ENCODE measurements at places on chromosomes 5 and 9.

DNA sequence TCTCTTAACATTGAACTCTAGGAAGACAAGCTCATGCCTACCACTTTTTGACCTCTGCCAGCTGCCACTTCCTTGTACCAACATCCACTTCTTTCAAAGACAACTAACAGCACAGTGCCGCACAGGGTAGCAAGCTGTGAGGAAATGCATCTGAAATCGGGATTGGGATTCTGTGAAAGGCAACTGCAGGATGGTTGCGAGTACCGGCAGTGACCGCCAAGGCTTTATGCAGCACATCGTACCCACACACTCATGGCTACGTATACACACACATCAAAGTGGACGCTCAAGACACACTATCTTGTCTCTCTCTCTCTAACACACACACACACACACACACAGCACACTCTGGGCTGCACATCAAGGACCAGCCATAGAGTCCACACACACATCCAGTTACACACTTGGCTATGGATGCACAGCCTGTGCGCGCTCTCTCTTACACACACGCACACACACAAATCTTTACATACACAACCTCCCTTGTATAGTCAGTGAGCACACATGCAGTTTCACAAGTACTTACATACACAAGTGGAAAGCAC lies 964 bp downstream of the HTR4 start:
- no peak for DNase-seq

GRCh38 chr9:127129718-127130085 lies 7.3 kb upstream of the ANGPTL2 start:
- no peak for DNase-seq

GRCh38 chr5:6468104-6468503 lies 19.4 kb downstream of the UBE2QL1 start:
- DNase-seq, result no peak

GRCh38 chr5:178368274-178368673 lies 135.7 kb upstream of the PHYKPL start:
- no peak for DNase-seq

DNA sequence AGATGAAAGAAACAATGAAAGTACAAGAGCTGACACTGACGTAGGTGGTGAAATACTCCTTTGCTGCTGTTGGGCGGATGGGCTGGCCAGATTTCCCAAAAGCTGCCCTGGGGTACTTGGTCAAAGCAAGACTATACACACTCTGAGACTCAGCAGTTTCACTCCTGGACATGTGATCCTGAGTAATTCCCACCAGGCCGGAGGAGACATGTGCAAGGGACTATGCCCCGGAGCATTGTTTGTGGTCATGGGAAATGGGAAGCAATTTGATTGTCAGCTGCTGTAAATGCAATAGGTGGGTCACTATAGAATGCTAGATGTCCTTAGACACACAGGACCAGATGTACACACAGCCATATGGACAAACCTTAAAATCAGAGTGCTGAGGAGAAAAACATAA lies 116.1 kb downstream of the DCP2 start:
- DNase-seq, result no peak

- DNase-seq, result no peak
Observed at GRCh38 chr5:150931368-150931965, 26.7 kb upstream of the ZNF300 start.

DNA sequence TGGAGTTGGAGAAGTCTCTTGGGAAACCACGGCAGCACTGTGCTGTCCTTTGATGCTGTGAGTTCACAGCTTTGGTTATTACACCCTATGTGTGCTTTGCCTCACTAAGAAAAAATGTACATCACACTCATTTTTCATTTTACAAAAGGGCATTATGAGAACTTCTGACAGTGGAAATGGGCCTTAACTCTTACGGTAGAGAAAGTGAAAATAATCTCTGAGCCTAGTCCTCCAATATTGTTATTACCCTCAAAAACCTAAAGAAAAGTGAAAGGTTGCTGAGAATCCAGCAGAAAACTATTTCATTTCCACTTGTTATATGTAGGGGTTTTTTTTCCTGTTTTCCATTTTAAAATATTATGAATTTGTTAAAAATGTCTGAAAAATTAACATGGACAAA lies 8.2 kb upstream of the OR13D1 start:
- DNase-seq, result no peak

GRCh38 chr5:133433641-133434040 lies 178.7 kb downstream of the FSTL4 start:
- DNase-seq, result no peak

GRCh38 chr9:3548648-3549047 lies 22.8 kb upstream of the RFX3 start:
- no peak for DNase-seq

- DNase-seq, result no peak
Observed at GRCh38 chr5:79075646-79076426, 6.3 kb downstream of the BHMT2 start.

DNA sequence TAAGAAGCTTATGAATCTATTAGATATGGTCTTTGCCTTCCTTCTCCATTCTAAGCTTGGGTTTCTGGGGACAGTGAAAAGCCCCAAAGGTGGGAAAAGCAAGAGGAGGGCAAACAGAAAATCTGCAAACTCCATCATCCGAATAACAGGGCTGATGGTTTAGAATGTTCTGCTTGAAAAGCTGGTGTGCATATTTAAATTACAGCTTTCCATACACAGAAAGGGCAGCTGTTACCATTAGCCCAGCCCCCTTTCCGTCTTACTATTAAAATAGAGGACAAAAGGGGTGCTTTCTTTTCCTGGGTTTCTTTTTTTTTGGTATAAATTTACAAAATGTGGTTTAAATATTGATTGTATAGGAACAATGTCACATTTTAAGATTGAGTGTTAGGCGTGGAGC lies 22.0 kb downstream of the INSYN2B start:
- DNase-seq, result no peak

- no peak for DNase-seq
Observed at GRCh38 chr5:169521366-169521983, 62.1 kb upstream of the SPDL1 start.

GRCh38 chr5:35821513-35821912 lies 35.2 kb upstream of the IL7R start:
- DNase-seq, result peak; percentile 66

GRCh38 chr5:111472096-111472495 lies 40.2 kb downstream of the STARD4 start:
- no peak for DNase-seq

DNA sequence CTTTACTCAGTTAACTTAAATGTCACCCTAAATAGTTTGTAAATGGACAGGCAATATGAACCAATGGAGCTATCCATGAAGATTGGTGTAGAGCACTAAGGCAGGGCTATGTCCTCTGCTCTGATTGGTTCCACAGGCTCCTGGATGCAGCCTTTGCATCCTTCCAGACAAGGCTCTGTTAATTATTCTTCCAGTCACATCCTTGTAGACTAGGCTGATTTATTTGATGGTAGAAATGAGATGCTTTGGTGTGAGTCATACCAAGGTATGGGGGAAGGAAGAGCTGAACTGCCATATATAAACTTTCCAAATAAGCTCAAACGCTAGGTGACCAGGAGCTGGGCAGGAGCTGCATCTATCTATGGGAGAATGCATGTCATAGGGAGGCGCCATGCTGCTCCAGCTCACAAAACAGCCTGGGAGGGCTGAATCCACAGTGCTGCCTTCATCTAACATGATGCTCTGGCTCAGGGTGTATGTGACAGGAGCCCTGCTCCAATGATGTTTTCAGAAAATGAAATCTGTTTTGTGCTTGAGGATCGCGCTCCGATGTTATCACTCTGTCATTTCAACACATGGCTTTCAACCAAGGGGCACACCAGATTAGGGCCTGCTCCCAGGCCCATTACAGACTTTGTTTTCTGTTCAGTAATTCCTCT lies 818.0 kb upstream of the ZNF608 start:
- DNase-seq, result no peak

- no peak for DNase-seq
Observed at GRCh38 chr9:121857928-121858327, 206.5 kb downstream of the DAB2IP start.

DNA sequence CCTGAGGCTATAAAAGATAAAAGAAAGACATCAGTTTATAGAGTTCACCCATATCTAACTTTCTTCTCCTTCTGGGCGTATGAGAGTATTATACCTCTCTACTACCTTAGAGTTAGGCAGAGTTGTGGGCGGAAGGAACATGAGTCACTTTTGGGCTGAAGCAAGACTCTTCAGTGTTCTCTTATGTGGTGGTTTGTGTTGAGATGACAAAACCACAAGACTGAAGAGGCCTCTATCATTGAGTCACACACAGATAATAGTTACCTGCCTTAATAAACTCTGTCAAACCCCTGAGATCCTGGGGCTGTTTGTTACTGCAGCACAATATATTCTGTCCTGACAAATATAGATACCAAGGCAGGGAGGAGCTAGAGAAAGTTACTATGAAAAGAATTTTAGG lies 184.2 kb downstream of the EFNA5 start:
- DNase-seq, result peak; percentile 69

DNA sequence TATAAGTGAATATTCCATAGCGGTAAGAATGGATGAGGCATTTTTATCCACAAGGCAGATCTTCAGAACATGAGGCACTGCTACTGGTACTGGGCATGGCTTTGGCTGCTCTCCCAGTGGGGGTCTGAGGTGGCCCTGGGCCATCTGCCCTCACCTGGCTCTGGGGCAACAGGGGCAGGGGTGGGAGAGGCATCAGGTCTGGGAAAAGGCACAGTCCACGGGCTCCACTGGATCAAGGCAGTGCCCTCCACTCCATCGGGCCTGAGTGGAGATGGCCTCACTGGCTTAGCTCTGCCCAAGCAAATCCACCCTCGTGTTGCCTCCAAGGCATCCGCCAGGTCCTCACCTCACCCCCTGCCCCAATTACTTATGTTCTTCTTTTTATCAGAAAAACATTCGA lies 10.9 kb upstream of the NKD2 start:
- peak; percentile 0 for DNase-seq

DNA sequence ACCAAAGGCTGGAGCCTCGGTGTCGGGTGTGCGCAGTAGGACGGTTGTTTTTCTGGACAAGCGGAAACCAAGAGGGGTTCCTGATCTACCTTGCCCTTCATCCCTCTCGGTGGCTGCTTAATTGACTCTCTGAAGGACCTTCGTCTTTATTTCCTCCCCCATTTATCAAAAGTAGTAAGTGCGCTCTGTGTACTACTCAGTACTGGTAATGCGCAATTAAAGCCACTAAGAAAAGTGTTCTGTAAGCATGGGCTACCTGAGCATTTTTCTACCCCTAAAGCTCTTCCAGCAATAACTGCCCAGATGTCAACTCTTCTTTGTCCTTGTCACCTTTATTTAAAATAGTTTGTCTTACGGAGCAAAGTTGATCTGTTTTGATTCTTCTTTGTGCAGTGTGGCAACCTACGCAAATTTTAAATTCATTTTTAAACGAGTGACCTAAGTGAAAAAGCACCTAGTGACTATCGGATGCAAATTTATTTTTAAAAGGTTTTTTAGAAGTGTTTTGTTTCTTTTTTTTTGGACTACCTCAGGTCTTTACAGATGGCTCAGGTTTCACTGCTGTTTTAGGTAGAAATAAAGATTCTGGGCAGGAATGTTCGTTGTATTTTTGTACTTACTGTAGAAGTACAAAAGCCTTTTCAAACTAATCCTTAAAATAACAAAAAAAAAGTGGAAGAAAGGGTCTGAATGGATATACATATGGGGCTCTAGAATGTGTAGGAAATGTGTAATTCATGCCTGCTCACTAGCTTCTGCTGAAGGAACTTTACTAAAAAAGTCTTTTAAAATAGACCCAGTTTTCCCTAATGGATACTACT lies 2.0 kb downstream of the JMY start:
- no peak for DNase-seq

GRCh38 chr9:16136961-16137360 lies 584.1 kb downstream of the CCDC171 start:
- no peak for DNase-seq

DNA sequence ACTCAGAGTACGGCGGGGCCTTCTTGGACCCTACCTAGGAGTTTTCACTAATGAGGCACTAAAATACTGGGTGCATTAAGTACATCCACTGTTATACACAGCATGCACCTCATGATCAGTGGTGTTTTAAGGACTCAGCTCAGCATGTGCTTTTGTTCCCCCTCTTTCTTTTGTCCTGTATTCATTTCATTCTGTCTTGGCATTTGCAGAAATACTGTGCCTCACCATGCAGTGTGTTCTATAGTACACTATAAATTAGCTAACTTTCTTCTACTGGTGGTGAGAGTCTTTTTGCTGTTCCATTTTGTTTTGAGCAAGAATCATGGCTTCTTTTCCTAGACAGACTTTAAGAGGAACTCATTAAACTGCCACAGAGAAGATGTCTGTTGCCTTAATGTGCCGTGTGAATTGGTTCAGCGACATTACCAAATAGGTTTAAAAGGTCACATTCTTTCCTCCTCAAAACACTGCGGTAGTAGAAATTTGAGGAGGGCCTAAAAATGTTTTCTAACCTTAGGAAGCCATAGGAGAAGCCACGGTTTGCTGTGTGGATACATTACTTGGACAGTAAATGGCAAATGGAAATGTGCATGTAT lies 276.6 kb downstream of the MAST4 start:
- DNase-seq, result no peak

GRCh38 chr9:3205421-3206095 lies 320.2 kb downstream of the RFX3 start:
- DNase-seq, result no peak

DNA sequence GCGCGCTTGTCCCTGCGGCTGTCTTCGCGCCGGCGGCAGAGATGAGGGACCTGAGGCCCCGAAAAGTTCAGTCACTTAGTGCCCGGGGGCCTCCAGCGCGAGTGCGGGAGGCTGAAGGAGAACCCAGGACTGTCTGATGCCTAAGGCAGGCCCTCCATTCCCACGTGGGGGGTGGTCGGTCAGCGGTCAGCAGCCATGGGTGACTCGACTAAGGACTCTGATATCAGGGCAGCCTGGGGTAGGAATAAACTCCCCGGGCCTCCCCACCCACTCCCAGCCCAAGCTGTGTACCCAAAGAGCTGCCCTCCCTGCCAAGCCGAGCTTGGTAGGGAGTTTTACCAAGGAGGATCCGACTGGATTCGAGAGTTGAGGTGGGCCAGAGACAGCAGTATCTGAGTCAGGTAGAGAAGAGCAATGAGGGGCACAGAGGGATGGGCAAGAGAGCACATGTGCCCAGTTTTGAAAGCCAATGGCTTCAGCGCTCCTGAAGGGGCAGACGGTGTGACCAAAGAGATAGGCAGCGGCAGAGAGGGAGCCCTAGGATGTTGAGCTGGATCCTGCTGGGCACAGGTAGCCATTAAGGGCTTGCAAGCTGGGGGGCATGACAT lies 787 bp downstream of the FGFR4 start:
- DNase-seq, result no peak

DNA sequence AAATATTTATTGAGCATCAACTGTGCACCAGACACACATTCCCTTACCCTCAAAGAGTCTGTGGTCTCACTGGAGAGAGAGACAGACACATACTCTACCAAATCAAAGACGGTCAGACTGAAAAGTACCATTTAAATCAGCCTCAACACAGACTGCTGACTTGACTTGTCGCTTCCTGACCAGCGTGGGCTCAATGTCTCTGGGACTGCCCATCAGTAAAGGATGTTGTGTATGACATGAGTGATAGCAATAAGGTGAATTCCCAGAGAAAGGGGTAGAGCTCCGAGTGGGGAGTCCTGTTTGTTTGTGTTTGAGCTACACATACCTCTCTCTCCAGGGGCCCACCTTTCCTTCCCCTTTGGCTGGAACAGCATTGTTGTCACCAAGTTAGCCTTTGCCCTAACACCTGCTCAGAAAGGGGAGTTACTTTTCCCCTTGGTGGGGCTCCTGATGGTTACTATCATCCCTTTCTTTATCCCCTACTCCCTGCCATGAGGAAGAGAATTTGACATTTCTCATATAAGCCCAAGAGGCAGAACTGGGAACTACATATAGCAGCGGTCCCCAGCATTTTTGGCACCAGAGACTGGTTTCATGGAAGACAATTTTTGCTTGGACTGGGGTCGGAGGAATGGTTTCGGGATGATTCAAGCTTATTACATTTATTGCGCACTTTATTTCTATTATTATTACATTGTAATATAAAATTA lies 33.9 kb downstream of the NR4A3 start:
- no peak for DNase-seq

Data from stimulated activated CD4-positive, alpha-beta T cell treated with anti-CD3 and anti-CD28 coated beads, Interleukin-15, amount 100 ng/mL, for 24 hours (primary cell).